GOT3 (cell line): ENCODE measurements at places on chromosomes 13 and 19.

DNA sequence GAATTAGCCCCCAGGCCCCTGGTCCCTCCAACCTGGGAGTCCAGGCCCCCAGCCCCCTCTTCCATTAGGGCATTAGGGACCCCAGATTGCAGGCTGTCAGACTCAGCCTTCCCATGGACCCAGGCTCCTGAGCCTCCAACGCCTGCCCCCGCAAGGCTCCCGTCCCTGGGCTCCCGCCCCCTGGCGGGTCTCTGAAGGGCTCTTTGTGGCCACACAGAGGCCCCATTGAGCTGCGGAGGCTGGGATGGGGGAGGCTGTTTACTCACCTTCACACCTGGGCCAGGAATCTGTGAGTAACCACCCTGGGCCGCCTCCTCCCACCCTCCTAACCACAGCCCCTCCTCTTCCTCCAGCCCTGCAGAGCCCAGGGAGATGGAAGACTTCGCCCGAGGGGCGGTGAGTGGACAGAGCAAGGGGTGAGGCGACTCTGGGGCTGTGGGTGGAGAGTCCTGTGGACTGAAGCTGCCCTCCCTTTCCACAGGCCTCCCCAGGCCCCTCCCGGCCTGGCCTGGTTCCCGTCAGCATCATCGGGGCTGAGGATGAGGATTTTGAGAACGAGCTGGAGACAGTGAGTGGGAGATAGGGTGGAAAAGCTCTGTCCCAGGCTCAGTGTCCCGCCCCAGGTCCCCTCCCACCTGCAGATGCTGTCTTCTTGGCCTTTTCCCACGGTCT, 4.9 kb downstream of the ARHGEF1 start:
- DNase-seq = no peak

- no peak for DNase-seq
These were observed 12.5 kb upstream of the CFAP97D2 start for GRCh38 chr13:114166381-114167131.

DNA sequence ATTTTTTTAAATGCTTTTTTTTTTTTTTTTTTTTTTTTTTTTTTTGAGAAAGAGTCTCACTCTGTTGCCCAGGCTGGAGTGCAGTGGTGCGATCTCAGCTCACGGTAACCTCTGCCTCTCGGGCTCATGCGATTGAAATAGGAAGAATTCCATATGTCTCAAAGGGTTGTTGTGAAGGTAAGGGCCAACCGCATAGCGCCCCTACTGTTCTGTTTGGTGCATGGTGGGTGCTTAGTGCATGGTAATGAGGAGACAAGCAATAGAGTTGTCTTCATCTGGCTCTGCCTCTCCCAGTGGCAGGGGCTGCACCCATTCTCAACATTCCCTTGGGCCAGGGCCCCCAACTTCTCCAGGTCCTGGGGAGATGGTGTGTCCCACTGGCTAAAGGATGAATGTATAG, 68.7 kb downstream of the RASL11A start:
- no peak for DNase-seq

- DNase-seq = no peak
These were observed 3.6 kb downstream of the UQCR11 start for GRCh38 chr19:1601613-1602064.

GRCh38 chr13:31891472-31891871, 140.1 kb upstream of the FRY start:
- no peak for DNase-seq

GRCh38 chr19:28968721-28969120, 244.2 kb downstream of the UQCRFS1 start:
- no peak for DNase-seq

- DNase-seq = no peak
These were observed 321.2 kb downstream of the IRS2 start for GRCh38 chr13:109465148-109465547.

DNA sequence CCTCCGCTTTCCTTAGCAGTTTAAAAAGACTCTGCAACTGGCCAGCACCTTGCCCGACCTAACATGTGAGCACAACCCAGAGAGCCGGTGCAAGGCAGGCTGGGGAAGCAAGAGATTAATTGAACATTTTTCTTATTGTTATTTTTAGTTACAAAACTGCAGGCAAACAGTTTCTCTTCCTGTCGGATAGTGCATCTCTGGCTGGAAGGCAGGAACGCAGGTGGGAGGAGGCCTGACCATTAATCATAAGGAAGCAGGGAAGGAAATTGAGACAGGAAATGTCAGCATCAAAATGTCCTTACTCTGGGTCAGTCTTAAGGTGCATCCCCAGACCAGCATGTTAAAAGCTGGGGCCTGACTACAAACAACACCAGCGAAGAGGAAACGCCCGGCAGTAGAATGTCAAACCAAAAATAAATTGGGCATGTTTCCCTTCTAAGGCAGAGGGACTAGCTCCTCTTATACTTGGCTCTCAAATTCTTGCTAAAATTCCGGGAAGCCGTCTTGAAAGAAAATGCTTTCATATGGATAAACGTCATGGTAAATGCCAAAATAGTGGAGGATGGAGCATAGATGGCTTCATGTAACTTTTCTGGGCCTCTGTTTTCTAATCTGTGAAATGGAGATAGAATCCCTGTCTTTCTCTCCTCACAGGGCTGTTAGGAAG, 226.8 kb downstream of the RAP2A start:
- DNase-seq = no peak

DNA sequence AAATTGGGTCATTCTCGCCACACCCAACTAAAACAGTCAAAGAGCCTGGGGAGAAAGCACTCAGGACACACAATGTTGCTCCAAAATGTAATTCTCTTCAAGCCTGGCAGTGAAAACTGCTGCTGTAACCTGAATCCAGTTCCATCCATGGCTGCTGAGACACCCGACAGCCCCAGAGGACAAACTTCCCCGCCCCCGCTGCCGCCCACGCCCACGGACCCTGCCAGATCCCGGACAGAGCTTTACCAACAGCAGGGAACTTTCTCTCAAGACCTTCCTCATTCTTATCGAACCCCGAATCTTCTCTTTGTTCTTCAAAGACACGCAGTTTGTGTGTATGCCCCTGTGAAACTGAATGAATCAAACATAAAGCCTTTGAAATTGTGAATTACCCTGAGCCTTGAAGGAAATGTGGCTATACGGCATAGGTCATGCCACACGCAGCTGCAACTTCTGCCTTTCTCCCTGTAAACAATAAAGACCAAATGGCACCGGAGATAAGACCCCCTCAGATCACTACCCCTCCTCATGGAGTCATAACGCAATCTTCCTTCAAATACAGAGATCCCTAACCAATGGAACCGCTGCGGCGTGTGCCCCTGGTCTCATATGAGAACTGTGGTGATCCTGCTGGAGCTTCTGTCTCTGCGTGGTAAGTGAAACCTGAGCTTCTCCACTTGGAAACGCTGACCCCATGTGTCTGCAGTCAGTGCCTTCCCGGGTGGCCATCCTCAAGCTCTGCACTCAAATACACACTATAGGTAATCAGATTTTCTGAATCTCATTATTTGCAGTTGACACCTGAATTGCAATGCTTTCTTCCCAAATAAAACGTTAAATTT, 4.8 kb upstream of the LAMP1 start:
- DNase-seq = no peak

- DNase-seq = no peak
These were observed 52.0 kb downstream of the GNG7 start for GRCh38 chr19:2650515-2650914.

DNA sequence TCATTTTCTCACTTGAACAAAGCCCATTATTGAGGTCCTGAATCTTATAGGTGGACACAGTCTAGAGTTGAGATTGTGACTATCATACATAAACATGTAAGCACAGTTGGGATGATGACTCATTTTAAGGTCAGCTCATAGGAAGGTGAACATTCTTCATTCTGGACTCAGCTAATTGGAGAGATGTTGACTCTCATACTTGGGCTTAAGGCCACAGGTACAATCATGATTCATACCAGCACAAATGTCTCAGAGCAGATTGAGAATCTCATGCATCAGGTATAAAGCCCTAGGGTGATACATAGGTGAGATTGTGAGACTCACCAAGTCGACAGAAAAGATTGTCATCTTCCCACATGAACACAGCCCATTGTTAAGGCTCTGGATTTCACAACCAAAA, 62.3 kb upstream of the ZNF724 start:
- no peak for DNase-seq

DNA sequence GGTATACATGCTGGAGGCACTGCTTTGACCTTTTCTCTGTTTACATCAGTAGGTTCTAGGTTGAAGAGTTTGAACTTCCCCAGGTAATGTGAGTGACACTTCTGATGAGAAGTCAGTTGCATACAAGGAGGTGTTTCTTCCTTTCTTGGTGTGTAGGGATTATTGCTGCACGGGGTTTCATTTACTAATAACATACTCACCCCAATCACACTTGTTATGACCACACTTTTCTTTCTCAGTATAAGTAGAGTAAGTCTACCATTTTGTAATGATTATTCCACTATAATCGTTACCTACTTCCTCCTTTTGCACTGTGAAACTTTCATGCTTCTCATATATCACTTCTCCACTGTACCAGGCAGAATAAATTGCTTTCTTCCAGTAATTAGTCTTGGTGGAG, 138.0 kb downstream of the TNFSF13B start:
- no peak for DNase-seq

DNA sequence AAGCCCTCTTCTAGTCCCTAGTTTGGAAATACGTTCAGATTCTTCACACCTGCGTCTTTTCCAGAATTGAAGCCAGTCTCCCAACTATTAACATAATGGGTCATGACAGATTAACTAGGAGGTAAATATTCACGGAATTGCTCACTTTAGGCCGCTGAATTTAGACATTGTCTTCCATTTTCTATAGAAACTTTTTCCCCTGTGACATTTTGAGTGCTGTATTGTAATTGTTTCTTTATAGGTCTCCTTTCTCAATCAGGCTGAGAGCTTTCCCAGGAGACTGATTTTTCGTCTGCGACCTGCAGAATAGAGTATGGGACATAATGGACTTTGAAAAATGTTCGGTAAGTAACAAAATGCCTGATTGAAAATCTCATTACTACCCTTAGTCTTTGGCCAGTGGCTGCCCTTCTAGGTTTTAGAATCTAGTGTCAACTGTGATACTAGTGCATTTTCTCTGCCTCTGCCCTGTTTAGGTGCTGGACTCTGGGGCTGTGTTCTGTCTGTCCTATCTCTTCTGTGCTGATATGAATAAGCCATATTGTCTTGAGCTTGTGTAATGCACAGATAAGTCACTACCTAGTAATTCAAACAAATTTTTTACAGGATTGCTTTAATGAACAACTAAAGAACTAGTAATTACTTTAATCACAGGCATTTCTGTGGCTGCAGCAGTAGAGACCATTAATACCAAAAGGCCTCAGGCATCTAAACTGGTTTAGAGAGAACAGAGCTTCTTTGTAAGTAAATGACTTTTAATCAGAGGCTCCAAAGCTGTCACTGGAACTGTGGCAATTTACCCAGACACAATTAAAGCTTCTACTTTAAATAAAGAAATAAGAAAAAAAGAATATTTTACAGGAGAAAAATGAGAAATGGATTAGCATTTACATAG, 122.4 kb upstream of the FREM2 start:
- DNase-seq = no peak

GRCh38 chr13:87999240-87999700, 328.1 kb downstream of the SLITRK5 start:
- no peak for DNase-seq

DNA sequence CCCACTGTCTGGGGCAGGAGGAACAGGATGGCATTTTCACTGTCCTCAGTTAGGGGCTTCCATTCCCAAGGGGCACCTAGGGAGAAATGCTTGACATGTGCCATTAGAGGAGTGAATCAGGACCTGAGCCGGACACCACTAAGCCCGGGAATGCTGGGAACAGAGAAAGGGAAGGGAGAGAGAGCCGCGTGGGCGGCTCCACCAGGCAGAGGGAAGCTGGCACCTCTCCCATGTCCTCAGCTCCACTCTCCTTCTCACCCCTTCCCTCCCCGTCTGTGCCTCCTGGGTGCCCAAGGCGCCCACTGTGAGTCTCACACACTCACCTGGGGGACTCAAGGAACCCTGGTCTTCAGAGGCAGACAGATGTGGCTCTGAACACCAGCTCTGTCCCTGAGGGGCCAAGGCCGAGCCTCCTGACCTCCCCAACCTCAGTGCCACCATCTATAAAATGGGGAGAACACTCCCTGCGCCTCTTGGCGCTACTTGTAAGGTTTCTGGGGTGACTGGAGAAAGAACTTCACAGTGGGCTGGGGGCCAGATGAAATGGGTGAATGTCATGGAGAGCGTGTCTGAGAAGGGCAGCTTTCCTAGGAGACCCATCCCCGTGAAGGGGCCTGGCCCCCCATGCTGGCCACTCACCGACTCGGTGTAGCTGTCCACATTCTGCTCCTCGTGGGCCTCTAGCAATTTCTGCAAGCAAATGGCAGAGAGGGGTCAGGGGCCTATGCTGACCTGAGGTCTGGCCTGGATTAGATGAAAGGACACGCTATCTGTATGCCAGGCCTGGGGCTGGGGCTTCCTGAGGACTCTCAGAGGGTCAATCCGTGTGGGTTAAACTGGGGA, 5.3 kb upstream of the KPTN start:
- DNase-seq = no peak

DNA sequence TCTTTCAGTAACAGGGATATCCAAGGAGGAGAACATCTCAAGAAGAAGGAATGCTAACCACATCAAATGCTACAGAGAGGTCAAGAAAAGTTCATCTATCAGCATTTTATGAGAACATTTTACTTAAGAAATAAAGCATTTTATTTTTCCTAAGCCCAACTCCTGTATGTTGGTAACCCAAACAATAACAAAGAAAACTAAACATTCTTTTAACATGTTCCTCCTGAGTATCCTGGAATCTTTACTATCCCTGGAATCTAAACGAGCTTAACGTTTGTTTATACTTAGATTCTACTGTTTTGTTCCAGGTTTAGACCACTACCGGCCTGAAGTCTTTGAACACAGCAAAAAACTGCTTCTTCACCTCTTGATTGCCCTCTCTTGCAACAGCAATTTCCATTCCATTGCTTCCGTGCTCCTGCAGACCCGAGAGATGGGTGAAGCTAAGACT, 89.7 kb downstream of the ZAR1L start:
- DNase-seq = no peak

- DNase-seq = no peak
These were observed 25.9 kb upstream of the CCNP start for GRCh38 chr19:40252395-40252794.

DNA sequence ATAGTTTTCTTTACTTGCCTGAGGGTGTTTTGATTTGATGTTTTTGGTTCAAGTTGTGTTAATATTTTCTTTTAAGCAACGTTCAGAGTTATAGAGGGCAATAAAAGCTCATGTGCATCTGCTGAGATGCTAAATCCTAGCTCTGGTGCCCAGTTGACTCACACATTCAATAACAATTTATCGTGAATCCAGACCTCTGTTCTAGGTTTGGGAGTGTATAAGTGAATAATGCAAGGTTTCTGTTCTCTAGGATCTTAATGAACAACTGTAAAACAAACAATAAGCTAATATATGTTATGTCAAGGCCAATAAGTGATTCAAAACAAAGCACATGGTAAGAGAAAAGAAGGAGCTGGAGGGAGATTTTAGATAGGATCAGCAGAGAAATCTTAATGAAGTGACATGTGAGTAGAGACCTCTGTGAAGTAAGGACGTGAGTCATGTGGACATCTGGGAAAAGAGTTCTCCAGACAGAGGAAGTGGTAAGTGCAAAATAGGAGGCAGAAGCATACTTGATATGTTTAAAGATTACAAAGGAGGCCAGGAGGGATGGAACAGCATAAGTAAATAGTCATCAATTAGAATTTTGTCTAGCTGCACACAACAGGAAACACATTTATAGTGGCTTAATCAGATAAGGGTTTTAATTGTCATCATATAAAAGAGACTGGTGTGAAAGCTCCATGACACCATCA, 278.5 kb upstream of the HTR2A start:
- no peak for DNase-seq
